ENCODE measurements at places on chromosomes 3 and 15. TPM values are rescaled to one million over a fixed set of nuclear protein-coding genes. Genes with fewer than 3 reads are reported as not detected.

Gene C3orf22
- not detected for total RNA-seq

Gene GNAT1
- not detected for total RNA-seq

Gene MASP1
- total RNA-seq, result not detected

Gene ERICH6
- total RNA-seq, result not detected

Gene CLEC3B
- not detected for total RNA-seq

All from activated naive CD4-positive, alpha-beta T cell treated with anti-CD3 and anti-CD28 coated beads, Interleukin-2, amount 50 U/mL, for 72 hours (primary cell).